NCI-H2107 (cell line): ENCODE measurements at places on chromosomes 6 and 20.
A peak's percentile ranks its signal among the peaks of the same experiment; 100 is the strongest.

- DNase-seq = no peak
These were observed 49.7 kb downstream of the RBM38 start for GRCh38 chr20:57440678-57441509.

DNA sequence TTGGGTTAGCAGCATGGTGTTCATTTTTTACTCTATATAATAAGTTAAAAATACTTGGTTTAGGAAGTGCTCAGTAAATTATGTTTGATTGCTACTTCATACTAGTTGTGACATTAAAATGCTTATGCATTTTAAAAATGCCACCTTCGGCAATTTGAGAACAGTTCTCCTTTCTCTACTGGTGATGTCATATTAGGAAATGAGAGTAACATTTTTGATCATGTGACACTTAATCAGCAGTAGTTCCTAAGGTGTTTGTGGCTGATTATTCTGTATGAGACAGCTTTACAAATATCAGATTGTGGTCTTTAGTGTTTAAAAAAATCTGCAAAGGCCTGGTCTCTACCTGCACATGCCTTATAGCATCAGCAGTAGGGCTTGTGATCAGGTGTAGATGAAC is 4.4 kb downstream of the GZF1 start:
- DNase-seq = no peak

DNA sequence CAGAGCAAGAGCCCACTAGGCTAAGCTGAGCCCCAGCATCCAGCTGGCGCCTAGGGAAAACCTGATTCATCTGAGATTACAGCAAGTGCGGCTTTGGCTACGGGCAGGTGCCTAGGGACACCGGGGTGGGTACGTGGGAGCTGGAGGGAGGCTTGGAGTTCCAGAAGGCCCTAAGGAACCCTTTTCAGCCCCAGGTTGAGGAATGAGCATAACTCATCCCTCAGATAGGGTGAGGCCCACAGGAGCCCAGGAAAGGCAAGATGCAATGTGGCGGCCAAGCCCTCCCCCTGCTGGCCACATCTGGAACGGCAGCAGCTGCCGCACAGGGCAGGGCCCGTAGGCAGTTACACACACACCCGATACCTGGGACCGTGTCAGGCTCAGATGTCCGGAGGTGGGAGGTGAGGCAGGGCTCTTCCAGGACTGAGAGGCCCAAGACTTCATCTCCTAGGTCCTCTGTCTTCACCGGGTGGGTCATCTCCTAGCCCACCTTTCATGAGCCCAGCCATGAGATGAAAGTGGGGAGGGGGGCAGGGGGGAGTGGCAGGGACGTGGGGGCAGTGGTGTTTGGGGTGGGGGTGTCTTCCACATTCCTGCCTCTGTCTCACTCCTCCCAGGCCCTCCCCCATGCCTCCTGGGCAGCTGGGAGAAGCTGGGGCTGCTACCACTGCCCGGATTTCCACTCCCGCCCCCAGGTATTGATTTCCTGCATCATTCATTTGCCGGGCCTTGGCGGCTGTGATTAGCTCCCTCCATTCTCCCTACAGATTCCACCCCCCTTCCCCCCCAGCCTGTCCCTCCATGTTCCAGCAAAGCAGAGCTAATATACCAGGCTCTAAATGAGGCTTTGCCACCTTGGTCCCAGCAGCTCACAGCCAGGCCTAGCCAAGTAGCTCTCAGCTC is 5.5 kb downstream of the MDGA1 start:
- peak; percentile 53 for DNase-seq

GRCh38 chr20:57749131-57749690 is 39.4 kb upstream of the PMEPA1 start:
- DNase-seq = no peak

- DNase-seq = no peak
These were observed 334.4 kb downstream of the TFAP2B start for GRCh38 chr6:51153109-51153508.

DNA sequence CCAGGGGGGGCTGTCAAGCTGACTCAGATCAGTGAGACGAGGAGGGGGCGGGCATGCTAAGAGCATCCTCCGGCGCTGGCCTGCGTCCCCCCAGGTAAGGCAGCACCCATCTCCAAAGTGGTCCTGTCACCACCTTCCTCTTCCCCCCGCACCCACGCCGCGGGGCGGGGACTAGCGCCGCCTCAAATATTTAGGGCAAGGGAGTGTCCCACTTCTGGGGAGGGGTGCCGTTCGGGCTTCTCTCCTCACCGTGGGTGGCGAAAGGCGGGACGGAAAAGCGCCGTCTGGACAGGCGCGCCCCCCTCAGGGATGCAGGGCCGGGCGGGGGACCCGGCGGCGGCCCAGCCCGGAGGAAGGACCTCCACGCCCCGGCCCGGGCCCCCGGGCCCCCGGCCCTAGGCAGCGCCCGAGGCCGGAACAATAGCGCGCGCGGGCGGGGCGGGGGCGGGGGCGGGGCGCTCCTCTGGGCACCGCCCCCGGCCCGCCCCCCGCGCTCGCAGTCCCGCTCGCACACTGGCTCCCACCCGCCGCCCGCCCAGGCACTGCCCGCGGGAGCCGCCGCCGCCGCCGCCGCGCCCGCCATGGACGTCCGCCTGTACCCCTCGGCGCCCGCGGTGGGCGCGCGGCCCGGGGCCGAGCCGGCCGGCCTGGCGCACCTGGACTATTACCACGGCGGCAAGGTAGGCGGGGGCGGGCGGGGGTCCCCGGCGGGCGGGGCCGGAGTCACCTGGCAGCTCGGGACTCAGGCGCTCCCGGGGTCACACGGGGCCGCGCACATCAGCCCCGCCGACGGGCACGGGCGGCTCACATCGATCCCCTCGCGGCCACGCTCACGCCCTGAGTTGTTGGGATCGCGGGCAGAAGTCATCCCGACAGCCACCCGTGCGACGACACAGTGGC is at the start of gene TOX2:
TSS of gene TOX2 (plus strand) at position 542 of the 900 bp plus-strand sequence. CDS start at position 582, 40 bp downstream.
- no peak for DNase-seq

GRCh38 chr6:166197361-166197760 is 29.7 kb upstream of the TBXT start:
- DNase-seq = no peak

GRCh38 chr6:150263765-150264404 is 104.9 kb upstream of the IYD start:
- DNase-seq = no peak

DNA sequence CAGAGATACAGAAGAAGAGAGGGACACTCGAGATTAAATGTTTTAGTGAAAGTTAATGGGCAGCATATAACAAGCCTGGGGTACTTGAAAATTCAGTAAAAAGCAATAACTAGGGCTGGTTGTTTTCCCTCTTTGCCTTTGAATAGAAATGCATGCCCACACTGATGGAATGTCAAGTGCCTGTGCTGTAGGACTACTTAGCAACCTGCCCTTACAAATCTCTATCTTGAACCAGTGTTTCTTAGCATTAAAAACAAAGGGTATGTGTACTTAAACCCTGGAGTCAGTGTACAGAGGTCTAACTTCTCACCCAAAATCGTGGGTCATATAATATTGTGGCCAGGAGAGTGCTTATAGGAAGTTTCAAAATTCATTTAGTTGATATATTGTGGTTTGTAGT is 37.1 kb downstream of the RNF144B start:
- no peak for DNase-seq

DNA sequence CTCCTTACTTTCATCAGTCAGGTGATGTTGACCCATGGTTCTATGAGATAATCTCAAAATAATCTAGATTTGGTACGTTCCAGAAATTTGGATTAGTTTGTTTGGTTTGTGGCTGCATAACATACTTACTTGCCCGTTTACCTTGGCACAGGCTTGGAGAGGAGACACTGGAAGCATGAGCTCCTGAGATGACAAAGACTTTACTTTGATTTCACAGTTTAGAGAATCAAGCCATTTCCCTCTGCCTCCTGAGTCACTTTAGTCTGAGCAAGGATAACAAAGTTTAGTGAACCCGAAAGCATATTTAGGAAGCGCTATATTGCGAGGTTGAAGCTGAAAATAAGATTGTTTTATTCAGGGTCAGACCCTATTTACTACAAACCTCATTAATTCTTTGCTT is 643.4 kb downstream of the QKI start:
- no peak for DNase-seq

DNA sequence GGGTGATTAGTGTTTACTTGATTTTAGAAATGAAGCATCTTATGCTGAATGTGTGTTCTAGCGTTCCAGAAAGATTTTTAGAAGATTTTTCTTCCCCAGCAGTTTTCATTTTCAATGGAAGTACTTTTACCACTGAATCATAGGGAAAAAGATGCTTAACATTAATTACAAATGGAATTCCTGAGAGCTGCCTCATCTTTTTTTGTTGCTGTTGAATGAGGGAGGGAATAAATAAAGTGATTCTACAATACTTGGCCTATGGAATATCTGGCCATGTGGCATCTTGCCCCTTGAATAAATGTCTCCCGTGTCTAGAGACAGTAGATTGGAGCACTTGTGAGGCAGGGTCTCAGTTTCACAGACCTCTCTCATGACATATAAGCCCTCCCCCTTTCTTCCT is 44.1 kb upstream of the SLC22A1 start:
- DNase-seq = no peak

- DNase-seq = no peak
These were observed 352.1 kb upstream of the SOX4 start for GRCh38 chr6:21241231-21242130.

GRCh38 chr20:1741309-1742048 is 83.9 kb upstream of the SIRPG start:
- DNase-seq = no peak
